ENCODE measurements at places on chromosomes 5 and 9. TPM values are rescaled to one million over a fixed set of nuclear protein-coding genes. Genes with fewer than 3 reads are reported as not detected.
A peak's percentile ranks its signal among the peaks of the same experiment; 100 is the strongest.

DNA sequence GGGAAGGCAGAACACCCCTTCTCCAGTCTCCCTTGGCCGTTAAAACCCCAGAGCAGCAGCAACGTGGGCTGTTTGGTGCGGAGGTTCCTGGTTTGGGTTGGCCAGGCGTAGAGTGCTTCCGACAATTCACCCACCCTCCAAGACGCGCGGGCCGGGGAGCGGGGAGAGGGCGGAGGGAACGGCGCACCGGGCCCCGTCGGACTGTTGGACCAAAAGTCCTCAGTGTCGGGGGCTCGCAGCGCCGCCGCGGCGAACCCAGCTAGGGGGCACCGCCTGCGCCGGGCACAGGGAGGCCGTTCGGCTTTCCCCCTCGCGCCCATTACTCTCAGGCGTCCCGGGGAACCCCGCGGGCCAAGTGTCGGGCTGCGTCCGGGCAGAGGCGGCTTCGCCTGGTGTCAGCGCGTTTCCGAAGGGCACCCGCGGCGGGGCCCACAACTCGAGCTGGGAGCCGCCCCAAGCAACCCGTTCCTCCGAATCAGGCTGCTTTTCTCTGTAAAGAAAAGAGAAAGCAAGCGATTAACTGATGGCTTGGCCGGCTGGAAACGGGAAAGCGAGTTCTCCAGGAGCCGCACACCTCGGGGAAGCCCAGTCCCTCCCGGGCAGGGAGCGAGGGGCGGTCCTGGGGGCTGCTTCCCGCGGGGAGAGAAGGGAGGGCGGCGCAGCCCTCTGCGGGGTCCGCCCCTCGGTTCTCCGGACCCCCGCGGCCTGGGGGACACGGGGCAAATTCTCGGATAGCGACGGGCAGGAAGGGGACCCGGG lies 145.5 kb downstream of the ERCC6L2 start:
- DNase-seq, result no peak

GRCh38 chr9:133786907-133787753 lies 49.0 kb upstream of the SARDH start:
- DNase-seq, result no peak

DNA sequence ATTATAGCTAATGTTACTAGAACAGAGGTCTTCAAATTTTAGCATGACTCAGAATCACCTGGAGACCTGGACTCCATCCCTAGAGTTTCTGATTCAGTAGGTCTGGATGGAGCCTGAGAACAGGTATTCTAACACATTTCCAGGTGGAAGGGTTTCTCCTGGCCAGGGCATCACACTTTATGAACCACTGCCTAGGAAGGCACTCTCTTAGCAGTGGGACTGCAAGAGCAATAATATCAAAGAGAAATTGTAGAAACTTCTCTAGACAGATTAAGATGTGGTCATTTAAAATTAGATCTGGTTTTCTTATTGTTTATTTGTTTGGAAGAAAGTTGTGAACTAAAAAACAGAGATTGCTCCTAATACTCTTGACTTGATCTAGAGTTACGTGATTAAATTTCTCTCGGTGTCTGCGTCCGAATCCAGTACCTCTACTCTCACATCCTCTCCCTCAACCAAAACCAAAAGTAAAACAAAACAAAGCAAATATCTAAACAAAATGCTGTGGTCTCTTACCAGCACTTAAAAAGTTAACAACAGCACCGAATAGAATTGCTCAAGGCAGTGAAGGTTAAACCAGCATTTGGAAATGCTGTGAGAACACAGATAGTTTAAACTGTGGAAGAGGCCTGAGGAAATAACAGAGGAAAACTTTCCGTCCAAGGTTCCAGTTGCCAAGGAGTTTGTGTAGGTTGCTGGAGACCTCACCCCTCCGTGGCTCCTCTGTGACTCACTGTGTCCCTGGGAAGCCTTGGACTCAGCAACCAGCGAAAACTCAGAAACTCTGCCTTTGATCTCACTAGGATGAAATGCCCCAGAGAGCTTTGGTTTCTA lies 193.4 kb downstream of the ARRDC3 start:
- peak; percentile 77 for DNase-seq

DNA sequence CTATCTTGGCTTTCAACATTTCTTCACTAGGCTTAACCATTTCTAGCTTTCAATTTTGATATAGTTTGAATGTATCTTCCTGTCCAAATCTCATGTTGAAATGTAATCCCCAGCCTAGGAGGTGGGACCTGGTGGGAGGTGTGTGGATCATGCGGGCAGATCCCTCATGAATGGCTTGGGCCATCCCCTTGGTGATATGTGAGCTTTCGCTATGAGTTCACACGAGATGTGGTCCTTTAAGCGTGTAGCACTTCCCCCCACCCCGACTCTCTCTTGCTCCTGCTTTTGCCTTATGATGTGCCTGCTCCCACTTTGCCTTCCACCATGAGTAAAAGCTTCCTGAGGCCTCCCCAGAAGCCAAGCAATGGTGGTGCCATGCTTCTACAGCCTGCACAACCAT lies 40.6 kb downstream of the PHAX start:
- DNase-seq, result no peak

DNA sequence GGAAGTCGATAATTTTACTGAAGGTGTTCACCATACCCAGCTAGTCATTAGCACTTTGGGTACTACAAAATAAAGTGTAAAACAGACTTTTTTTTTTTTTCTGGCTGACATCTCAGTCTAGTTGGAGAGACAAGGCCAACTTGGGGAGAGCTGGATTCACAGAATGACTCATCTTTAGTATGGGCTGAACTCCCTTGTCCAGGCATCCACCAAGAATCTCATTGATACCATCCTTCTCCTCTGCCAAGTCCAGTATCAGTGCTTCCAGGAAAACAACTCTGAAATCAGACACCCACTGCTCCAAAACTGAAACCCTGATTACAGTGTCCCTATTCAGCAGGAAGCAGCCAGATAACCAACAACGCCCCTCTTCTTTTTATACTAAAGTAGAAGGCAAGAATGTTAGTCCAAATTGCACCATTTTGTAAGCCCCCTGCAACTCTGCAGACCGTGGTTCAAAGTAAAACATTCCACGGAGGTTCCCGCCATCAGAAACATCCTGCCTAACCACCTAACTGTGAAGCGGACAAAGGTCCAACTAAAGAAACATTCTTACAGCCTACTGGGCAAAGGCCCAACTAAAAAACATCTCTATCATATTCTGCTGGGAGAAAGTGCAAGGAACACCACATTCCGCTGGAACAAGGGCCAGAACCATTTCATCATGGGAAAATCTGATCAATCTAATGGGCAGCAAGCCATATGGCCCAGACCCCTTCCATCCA lies 728.2 kb downstream of the BRINP1 start:
- no peak for DNase-seq

- DNase-seq, result no peak
Observed at GRCh38 chr5:127567026-127567768, 49.8 kb downstream of the PRRC1 start.

DNA sequence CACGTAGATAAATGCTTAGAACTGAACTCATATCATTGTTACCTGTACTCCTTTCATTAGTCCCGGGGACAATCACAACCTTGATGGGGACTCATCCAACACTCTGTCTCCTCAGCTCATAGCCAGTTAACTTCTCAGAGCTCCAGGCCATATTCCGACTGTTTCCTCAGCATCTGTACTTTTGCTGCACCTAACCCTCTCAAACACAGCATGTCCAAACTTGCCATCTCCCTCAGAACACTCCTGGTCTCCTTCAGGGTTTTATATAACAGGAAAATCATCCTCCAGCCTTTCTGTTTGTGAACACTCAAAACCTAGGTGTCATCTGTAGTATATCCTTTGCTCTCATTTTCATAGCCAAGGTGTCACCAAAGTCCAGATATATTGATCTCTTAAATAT lies 150.5 kb downstream of the CDH6 start:
- no peak for DNase-seq

DNA sequence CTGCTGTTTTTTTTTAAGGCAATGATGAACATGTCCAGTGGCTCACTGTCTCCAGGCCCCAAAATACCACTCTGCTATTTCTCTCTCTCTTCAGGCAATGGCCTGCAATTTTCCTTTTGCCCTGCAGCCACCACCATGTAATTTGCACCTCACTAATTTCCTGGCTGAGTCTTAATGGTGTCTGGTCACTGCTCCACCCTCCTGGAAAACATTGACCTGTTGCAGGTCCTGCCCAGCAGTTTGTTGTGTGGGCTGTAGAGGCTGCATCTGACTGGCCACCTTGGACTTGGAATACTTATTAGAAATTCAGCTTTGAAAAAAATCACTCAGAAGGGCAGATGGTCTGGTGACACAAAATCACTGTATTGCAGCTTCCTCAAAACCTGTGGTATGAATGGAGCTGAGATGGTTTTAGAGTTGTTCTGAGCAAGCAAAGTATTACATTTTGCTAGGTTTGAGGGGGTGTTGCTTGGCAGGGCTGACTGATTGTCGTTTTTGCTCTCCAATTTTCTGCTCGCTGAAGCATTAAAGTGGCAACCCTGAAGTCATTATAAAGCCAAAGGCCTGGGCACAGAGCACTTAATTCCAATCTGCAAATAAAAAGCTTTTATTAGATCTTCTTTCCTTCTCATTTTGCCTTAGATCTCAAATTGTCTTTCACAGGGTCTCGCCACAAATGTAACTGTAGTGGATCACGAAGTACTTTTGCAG lies 134.8 kb downstream of the TMEM174 start:
- DNase-seq, result no peak

DNA sequence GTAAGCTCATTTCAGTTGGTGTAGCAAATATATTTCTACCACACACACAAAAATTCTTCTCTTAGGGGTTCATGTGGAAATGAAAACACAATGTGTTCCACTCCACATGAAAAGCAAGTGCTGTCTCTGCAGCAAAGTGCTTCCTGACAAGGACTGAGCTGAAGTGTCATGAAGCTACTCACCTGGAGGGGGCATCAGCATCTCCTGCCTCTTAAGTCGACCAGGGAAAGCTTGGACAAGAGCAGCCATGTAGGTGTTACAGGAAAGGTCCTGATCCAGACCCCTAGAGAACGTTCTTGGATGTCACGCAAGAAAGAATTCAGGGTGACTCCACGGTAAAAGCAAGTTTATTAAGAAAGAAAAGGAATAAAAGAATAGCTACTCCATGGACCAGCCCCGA lies 62.8 kb downstream of the SV2C start:
- peak; percentile 9 for DNase-seq

- no peak for DNase-seq
Observed at GRCh38 chr5:10935536-10935935, 174.5 kb upstream of the DAP start.

DNA sequence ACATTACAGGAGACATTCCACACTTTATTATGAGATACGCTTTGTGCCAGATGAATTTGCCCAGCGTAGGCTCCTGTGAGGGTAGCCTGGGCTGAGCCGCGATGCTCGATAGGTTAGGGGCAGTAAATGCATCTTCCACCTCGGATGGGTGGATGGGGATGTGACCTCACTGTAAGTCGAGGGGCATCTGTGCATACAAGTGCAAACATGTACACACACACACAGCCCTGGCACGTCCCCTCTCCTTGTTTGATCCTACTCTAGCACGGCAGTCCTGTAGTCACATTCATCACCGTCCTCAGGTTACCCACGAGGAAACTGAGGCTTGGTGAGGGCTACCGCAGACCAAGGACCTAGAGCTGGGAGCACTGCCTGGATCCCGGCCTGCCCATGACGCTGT lies 166.8 kb downstream of the COL23A1 start:
- DNase-seq, result no peak

DNA sequence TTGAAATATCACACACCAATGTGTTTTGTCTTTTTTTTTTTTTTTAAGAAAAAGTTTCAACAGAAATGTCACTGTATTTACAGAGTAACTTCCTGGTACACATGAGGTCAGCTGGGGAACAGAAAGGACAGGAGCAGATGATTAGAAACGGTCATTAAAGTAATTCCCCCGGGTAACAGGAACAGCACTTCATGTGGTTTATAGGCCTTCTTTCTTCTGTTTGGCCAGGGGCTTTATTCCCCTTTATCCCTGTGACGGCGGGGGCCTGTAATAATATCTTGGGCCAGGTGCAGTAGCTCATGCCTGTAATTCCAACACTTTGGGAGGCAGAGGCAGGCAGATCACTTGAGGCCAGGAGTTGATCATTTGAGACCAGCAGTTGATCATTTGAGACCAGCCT lies 30.5 kb upstream of the MSH3 start:
- DNase-seq, result peak; percentile 43

DNA sequence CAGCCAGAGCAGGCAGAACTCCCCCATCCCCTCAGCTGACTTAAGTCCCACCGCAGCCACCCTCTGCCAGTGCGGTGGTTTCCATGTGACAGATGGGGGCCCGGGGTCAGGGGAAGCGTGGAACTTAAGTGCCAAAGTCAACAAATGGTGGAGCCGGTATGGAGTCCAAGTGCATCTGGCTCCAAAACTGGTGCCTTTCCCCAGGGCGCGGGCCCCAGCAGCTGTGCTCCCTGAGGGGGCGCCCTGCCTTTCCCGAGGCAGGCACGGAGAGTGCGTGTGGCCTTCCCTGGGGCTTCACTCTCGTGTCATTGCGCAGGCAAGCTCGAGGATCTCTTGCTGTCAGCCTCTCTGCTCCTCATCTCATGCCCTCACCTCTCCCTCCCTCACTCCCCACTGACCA lies 33.8 kb downstream of the SLC46A2 start:
- no peak for DNase-seq

GRCh38 chr5:56233230-56233629 lies at the start of gene ANKRD55:
Gene ANKRD55, minus strand, starts transcription at chr5:56233330. Its CDS starts 417 bp downstream, at chr5:56232913.
- no peak for DNase-seq

- DNase-seq, result peak; percentile 94
Observed at GRCh38 chr5:51383131-51384121, at the start of gene ISL1. Gene ISL1, plus strand, starts transcription at chr5:51383448. Its CDS starts 224 bp downstream, at chr5:51383672.

DNA sequence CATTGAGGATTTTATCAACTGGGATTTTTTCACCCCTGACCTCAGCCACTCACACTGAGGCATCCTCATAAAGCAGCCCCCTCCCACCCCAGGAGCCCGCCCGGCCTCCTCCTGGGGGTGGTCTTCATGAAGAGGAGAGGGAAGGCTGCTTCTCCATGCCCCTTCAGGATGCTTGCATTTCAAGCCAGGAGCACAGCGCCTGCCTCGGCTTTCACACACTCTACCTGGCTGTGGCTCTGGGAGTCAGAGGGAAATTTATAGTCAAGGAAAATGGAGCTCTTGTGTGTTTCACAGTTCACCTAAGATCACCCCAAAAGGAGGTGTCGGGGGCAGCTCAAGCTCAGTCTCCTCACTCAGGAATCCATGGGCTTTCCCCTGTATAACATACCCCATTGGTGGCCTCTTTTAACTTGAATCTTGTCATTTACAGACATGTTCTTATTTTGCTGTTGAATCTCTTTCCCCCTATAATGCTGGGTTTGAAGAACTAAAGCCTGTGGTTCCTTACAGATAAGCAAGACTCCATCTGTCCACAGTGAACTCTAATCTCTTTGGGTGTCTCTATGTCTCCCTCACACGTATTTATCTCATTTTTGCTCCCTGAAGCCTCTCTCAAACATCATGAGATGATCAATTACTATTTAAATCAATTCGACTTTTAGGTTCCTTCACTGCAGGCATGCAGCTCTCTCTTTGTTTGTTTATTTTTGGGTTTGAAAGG lies 22.6 kb upstream of the IQGAP2 start:
- DNase-seq, result no peak

Gene C9
- not detected for total RNA-seq

Gene CTXN3
- not detected for total RNA-seq

Gene ARL14EPL
- total RNA-seq, result not detected

Gene INSL6
- total RNA-seq, result not detected

Gene WDR38
- not detected for total RNA-seq

Gene CBY3
- not detected for total RNA-seq

Gene LCN15
- not detected for total RNA-seq

Gene F2RL2
- not detected for total RNA-seq

Gene BTNL9
- total RNA-seq, result 108 TPM

Gene HTR1A
- total RNA-seq, result not detected

Gene GARIN3
- total RNA-seq, result not detected

Gene SNAPC4
- total RNA-seq, result 5.8 TPM

Gene IFNB1
- total RNA-seq, result not detected

Gene PTGER4
- total RNA-seq, result 10.5 TPM

Gene COL15A1
- 29.3 TPM for total RNA-seq
